ENCODE measurements at places on chromosomes 11 and 22.

DNA sequence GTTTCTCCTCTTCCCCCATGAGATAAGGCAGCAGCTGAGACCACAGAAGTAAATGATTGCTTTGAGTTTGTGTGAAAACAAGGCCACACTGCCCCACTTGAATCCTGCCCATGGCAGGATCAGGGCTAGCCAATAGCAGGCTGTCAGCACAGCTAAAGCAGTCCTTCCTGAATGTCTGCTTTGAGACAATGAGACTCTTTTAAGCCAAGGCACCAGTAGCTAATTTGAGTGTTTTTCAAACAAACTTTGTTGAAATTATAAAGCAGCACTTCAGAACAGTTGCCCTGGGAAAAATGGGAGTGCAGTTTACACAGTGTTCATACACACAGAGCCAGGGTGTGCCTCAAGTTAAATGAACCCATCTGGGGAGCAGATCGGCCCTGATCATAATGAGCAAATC lies 103.5 kb upstream of the OR5AK2 start:
- H3K4me1 ChIP-seq = no peaks in the 10 kb centered on the region
- no peak for DNase-seq
- H3K27ac ChIP-seq = no peak overlapping the region

GRCh38 chr22:35917651-35918050 lies 111.0 kb downstream of the RBFOX2 start:
- H3K36me3 ChIP-seq = no peaks in the 10 kb centered on the region
- H3K4me3 ChIP-seq = no peak overlapping the region
- peaks cover 67% of the 10 kb centered on the region for H3K4me1 ChIP-seq
- no peak for DNase-seq
- H3K27ac ChIP-seq = peak overlapping the region; percentile 95
- H3K27me3 ChIP-seq = no peaks in the 10 kb centered on the region

DNA sequence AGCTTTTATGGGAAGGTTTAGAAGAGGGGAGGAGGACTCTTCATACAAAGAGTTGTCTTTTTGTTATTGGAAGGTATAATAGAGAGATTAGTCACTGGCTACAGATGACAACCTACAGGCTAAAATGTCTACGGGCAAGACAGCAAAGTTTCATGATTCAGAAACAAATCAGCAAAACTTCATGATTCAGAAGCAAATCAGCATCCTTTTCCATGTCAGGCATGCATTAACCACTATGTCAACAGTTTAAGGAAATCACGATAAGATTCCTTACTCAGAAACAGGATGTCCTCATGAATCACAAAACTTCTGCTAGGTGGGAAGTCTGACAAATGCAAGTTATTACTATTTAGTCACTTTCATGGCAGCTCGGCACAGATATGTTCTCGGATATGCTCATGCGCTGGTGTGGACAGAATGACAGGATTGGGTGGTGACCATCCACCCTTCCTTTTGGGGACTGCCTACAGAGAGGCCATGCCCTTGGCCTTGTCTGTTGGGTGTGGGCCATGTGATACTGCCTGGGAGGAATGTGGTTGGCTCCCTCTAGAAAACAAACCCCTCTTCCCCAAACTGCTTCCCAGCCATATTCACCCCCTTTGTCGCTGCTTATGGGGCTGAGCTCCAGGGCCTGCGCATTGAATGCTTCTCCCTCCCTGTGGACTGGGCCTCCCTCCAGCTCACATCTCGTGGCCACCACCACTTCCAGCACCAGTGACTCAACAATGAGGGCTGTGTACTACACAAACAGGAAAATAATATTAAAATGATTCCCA lies 10.1 kb downstream of the C11orf91 start:
- no peak for DNase-seq
- H3K4me1 ChIP-seq = peaks cover 48% of the 10 kb centered on the region
- no peak overlapping the region for H3K4me3 ChIP-seq
- H3K36me3 ChIP-seq = no peaks in the 10 kb centered on the region
- H3K27ac ChIP-seq = peak overlapping the region; percentile 91

GRCh38 chr11:395866-396265 lies 1.9 kb downstream of the PKP3 start:
- H3K4me1 ChIP-seq = peaks cover 19% of the 10 kb centered on the region
- peaks cover 6% of the 10 kb centered on the region for H3K27me3 ChIP-seq
- DNase-seq = no peak
- peak overlapping the region; percentile 87 for H3K27ac ChIP-seq
- peak overlapping the region; percentile 74 for H3K4me3 ChIP-seq
- H3K36me3 ChIP-seq = peaks cover 34% of the 10 kb centered on the region
